H1 (cell line): ENCODE measurements at places on chromosomes 4 and X. TPM values are rescaled to one million over a fixed set of nuclear protein-coding genes. Genes with fewer than 3 reads are reported as not detected.

The AMBN gene
- not detected in 2 replicates for total RNA-seq

- no peak overlapping the region for H3K27ac ChIP-seq
- no peak overlapping the region for H3K4me3 ChIP-seq
- no peaks in the 10 kb centered on the region for H3K36me3 ChIP-seq
- no peak for DNase-seq
- H3K4me1 ChIP-seq, result no peaks in the 10 kb centered on the region
Observed at GRCh38 chrX:10930151-10930550, 181.0 kb upstream of the HCCS start.

DNA sequence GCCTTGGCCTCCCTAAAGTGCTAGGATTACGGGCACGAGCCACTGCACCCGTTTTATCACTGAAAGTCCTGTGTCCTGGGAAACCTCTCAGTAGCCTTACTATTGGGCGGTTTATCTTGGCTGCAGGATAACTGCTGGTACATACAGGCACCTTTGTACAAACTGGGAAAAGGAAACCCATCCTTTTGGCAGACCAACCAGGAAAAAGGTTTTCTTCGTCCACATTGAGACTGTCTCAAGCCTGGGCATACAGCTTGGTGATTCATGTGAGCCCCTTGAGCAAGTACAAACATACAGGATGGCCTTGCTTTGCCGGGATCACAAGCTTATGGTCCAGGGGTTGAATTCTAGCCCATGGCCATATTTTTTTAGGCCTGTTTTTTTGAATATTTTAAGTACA, 32.8 kb downstream of the RWDD4 start:
- no peak for DNase-seq
- H3K27me3 ChIP-seq, result no peaks in the 10 kb centered on the region
- no peak overlapping the region for H3K27ac ChIP-seq
- no peak overlapping the region for H3K4me3 ChIP-seq

- no peak overlapping the region for H3K4me3 ChIP-seq
- DNase-seq, result no peak
- H3K4me1 ChIP-seq, result no peaks in the 10 kb centered on the region
- H3K27ac ChIP-seq, result no peak overlapping the region
- no peaks in the 10 kb centered on the region for H3K36me3 ChIP-seq
Observed at GRCh38 chr4:89829470-89830138, 7.4 kb downstream of the SNCA start.

DNA sequence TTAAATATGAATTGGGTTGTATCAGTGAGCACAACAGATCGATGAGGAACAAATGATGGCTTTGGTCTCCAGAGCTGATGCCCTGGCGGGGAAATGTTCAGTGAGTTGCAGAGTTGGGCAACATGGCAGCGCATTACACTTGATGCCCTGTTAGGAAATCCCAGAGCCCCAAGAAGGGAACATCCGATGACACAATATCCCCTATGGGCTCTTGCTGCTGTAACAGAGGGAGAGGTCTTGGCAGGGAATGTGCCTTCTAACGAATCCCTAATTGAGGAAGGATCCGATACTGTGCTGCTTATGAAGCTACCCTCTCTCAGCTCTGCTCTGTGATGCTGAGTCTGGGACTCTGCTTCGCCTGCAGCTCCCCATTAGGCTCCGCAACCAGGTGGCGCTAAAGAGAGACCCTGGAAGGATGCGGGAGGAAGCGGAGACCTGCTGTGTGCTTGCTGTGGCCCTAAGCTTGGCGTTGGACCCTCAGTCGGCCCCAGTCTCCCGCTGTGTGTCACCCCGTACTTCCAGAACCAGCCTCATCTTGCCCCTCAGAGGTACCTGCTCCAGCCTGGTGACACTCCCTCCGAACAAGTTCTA, 38.9 kb downstream of the PDHA1 start:
- H3K4me3 ChIP-seq, result no peak overlapping the region
- no peaks in the 10 kb centered on the region for H3K36me3 ChIP-seq
- DNase-seq, result peak; percentile 77
- H3K27ac ChIP-seq, result no peak overlapping the region
- no peaks in the 10 kb centered on the region for H3K4me1 ChIP-seq
